A549 treated with dexamethasone at 1 μM for 4 hours (cell line): ENCODE measurements at places on chromosomes 16 and 17. TPM values are rescaled to one million over a fixed set of nuclear protein-coding genes. Genes with fewer than 3 reads are reported as not detected.

Gene NFATC3
- 12.0 to 17.9 TPM (median 16.5 TPM) in 5 replicates for total RNA-seq

Gene WIPF2
- total RNA-seq, result 17.0 to 29.3 TPM (median 26.2 TPM) in 5 replicates

Gene KRT33B
- total RNA-seq, result not detected in 5 replicates

Gene COA3
- 120 to 129 TPM (median 122 TPM) in 5 replicates for total RNA-seq

Gene MYH1
- total RNA-seq, result not detected in 5 replicates

Gene FAM20A
- 0.07 to 0.13 TPM in 2 of 5 replicates, not detected in the others for total RNA-seq

Gene SMIM36
- not detected in 5 replicates for total RNA-seq

Gene GABARAPL2
- total RNA-seq, result 79.2 to 88.5 TPM (median 85.7 TPM) in 5 replicates

Gene EMP2
- 32.1 to 58.2 TPM (median 55.8 TPM) in 5 replicates for total RNA-seq

Gene SKAP1
- 0.11 to 0.14 TPM in 2 of 5 replicates, not detected in the others for total RNA-seq

Gene ACOX1
- total RNA-seq, result 15.4 to 19.6 TPM (median 18.6 TPM) in 5 replicates

Gene MMP2
- total RNA-seq, result 8.7 to 12.2 TPM (median 9.8 TPM) in 5 replicates

Gene NLGN2
- 11.3 to 19.7 TPM (median 17.9 TPM) in 5 replicates for total RNA-seq

Gene RMI2
- total RNA-seq, result 25.2 to 32.3 TPM (median 30.3 TPM) in 5 replicates

Gene TELO2
- 22.4 to 37.9 TPM (median 33.0 TPM) in 5 replicates for total RNA-seq

Gene OR4D1
- total RNA-seq, result 0.02 TPM in 1 of 5 replicates, not detected in the others

Gene TBC1D3B
- 1.1 to 4.4 TPM (median 2.6 TPM) in 5 replicates for total RNA-seq

Gene STAT5B
- total RNA-seq, result 20.4 to 30.9 TPM (median 28.1 TPM) in 5 replicates

Gene CAPNS2
- 0.08 TPM in 1 of 5 replicates, not detected in the others for total RNA-seq

Gene AANAT
- total RNA-seq, result 0.21 to 0.61 TPM (median 0.30 TPM) in 5 replicates

Gene CRYBA1
- total RNA-seq, result not detected in 5 replicates

Gene CCL1
- total RNA-seq, result not detected in 5 replicates

Gene WDR90
- total RNA-seq, result 11.8 to 23.4 TPM (median 22.3 TPM) in 5 replicates
